ENCODE measurements at places on chromosomes 2 and 18.

- DNase-seq, result no peak
These were observed 134.2 kb downstream of the RIF1 start for GRCh38 chr2:151543876-151544275.

DNA sequence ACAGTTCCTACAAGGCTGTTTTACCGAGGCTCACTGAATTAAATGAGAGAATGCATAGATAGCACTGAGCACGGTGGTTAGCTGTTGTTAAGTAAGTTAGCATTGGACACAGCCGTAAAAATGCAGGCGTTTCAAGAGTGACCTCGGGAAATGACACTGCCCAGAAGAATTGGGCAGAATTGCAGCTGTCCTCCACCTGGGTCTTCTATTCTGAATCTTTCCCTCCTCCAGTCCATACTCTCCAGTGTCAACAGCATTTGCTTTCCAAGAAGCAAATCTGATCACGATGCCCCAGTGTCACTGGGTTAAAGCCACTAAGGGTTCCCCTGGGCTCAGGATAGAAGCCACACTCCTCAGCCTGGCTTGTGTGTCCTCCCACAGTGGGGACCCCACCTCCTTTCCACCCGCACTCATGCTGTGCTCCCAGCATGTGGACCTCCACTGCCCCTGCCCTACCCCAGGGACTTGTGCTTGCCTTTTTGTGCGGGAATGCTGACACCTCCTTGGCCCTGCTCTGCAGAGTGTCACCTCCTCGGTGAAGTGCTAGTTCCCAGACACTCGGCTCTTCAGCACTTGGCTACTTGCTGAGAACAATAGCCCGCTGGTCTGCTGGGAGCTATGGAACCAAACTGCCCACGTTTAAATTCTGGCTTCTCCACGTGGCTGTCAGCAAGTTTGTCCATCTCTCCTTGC is 135.0 kb downstream of the ANTXR1 start:
- no peak for DNase-seq

- no peak for DNase-seq
These were observed 291.2 kb downstream of the NEDD4L start for GRCh38 chr18:58335223-58335622.

DNA sequence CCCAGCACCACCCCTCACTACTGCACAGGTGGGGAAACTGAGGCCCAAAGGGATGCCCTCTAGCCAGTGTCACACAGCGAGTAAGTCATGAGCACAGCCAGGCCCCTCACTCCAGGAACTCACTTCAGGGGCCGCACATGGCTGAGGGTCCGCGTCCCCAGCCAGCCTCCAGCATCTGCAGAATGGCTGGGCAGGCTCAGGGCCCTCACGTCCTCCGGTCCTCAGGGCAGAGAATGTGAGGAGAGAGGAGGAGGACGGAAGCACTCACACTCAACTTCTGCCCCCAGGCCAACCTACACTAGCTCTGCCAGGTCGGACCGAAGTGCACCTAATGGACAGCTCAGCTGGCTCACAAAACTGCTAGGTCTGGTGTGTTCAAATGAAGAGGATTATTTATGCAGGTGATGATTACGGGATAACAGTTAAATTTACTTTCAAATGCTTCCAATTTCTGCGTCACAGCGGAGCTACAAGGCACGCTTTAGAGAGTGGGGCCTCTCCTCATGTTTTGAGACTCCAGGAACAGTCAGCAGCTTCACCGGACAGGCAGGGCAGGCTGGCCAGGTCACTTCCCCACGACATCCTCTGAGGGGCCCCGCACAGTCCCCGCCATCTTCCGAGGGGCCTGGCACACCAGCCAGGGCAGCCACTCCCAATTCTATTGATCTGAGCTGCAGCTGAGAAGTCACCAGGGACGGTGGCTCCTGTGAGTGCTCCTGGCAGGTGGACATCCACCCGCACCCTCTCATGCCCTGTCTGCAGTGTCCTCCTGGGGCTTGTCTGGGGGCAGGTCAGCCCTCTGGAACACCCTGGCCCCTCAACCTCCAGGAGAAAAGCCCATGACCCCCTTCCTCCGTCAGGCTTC is 26.5 kb downstream of the KIF1A start:
- no peak for DNase-seq

DNA sequence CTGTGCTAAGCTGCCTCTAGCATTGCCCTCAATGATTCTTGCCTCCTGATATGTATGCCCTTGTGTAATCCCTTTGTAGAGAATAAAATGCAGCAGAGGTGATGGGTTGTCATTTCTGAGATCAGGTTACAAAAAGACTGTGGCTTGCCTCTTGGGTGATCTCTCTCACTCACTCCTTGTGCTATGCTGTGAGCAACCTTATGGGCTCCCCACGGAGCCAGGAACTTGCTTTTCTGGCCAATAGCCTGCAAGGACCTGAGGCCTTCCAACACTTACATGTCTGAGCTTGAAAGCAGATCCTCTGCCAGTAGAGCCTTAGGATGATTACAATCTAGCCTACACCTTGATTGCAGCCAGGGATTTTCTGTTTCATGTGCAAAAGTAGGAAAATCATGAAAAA is 123.1 kb upstream of the XIRP2 start:
- no peak for DNase-seq

DNA sequence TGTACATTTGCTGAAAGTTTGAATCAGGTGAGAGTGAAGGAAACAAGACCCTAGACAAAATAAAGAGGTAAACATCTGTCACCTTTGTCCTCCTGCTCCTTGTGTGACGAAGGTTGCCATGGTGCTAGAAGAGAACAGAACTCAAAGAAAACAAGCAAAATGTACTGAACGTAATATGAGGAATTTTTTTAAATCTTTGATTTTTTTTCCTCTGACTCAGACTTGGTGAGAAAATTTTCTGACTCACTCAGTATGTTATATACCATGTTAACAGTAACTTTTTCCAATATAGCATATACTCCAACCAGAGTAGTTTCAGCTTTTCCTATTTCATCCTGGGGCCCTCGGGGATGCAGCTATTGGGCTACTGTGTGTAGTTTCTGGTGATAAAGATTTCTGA is 2114.6 kb upstream of the PIK3C3 start:
- no peak for DNase-seq

DNA sequence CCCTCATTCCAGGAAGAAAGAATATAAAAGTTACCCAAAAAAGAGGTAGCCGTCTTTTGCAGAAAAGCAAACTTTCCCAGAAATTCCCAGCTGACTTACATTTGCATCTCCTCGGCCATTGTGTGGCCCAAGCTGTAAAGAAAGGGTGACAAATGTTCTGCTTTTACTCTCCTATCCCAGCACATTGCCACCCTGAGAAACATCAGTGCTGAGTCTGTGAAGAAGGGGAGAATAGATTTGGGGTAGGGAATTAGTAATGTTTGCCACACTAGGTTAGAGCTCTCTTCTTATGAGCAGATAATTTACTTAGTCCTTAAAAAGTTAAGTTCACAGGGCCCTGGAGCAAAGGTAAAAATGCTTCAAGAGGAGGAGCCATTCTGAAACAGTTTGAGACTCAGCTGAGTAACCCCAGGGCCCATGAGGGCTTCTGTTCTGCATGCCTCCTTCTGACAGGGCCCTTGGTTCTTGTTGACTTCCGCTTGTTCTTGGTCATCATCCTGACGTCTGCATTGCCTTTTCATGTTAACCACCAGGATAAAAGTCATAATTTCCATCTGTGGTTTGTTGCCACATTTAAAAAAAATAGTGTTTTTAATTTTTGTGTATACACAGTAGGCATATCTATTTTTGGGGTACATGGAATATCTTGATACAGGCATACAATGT is 550.7 kb downstream of the RNF144A start:
- DNase-seq, result peak; percentile 12

GRCh38 chr2:217409949-217410680 is 550.3 kb upstream of the TNP1 start:
- no peak for DNase-seq

DNA sequence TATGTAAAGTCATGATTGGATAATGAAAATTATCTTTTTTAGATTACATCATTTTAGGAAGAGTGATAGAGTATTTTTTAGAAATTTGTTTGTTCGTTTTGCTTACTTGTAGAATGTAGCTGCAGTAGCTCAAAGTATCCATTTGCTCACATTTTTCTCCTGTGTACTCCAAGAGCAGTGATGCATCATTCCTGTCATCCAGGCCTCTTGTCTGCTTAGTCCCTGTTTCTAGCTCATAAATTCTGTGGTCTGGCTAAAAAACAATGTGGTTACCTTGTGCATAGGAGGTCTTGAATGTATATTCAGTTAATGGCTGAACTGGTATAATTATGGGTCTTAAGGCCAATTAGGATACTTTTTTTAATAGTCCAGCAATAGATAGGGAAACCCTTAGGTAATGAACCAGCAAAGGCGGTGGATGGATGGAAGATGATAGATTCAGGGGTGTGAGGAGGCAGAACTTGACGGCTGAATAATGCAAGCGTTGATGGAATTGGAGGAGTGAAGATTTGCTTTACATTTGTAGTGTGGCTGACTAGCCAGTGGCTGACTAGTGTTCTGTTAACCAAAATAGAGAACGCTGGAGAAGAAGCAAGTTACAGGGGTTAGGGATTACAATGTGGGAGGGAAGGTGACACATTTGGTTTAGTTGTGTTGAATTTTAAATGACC is 145.0 kb downstream of the ZNF407 start:
- no peak for DNase-seq

DNA sequence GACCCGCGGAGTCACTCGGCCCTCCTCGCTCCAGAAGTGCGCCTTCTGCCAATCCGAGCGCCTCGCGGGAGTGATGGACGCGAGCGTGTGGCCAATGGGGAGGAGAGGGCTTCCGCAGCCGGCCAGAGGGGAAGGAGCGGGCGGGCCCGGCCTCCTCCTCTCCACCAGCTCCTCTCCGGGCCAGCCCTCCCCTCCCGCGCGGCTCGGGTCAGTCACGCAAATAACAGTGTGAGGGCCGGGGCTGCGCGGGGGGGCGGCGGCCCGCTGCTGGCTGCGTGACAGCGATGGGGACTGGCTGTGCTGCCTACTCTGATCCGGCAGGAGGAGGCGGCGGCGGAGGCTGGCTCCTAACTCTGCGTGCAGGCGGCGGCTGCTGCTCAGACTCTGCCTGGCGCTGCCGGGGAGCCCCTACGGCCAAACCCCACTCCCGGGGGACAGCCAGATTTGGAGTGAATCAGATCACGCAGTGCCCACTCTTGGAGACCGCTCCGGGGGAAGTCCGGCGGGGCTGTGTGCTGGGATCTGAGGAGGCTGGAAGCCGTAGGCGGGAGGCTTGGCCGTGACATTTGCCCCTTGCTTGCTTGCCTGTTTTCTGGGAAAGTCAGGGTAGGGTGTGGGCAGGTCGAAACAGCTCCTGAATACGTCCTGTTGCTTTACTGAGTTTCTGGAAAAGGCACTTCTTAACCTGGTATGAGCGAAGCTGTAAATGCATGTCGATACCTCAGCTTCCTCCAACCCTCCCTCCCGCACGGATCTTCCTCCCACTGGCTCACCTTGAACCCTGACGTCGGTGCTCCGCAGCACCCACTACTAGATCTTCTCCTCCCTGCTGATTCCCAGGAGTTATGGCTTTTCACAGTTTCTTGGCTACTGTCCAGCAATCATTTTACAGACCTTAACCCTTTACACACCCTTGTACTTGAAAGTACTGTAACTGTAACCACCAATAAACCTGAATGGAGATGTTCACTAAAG is 97.9 kb upstream of the SERTAD2 start:
- peak; percentile 6 for DNase-seq

DNA sequence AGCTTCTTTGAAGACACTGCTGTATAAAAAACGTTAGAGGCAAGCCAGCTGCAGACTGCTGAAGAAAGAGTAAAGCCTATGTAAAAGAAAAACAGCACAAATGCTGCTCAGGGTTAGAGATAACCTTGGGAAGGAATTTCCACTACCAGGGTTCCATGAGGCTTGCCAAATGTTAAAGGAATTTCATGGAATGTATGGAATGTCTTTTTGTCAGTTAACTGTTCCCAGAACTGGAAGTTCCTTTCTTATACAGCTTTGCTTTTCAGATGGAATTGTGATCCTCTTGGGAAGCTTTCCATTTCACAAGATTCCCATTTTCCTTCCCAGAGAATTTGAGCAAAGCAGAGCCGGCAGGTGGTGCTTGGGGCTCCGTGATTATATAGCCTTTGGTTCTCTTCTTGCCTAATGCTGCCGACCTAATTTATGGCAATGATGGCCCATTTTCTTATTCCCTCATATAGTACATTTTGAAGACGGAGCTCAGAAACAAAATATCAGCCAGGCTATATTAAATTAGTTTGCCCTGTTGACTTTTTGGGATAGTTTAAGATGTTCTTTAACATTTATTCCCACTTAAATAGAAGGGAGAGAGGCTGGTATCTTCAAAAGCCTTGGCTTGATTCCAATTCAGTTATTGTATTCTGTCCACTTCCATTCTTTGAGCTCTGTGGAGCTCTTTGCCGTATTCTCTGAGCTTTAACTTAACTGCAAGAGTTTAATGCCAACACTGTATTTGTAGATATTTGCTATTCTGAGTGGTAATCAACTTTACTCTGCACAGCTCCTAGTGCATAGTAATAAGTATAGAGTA is 162.3 kb downstream of the PHLPP1 start:
- no peak for DNase-seq

- DNase-seq, result no peak
These were observed 24.8 kb downstream of the NCOA1 start for GRCh38 chr2:24515831-24516230.

- no peak for DNase-seq
These were observed 1018.9 kb upstream of the ZEB2 start for GRCh38 chr2:145538661-145539350.

- no peak for DNase-seq
These were observed 98.4 kb downstream of the CDK15 start for GRCh38 chr2:201904538-201905420.

DNA sequence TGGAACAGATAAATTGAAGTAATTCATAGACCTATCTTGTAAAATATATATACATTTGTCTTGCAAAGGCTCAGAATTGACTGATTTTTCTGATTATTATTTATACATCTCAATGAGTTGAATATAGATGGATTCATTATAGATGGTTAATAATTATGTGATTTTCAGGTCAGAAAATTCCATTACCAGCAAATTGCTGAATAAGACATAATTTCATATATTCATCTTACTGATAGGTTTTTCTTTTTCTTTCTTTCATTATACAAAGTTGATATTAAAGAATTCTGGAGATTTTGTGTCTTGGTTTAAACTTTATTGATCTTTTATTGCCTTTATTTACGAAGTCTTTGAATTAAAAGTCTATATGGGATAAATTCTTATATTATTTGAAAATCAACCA is 41.6 kb upstream of the SPAG16 start:
- no peak for DNase-seq

GRCh38 chr18:62186499-62186773 is 420 bp downstream of the PIGN start:
- no peak for DNase-seq

DNA sequence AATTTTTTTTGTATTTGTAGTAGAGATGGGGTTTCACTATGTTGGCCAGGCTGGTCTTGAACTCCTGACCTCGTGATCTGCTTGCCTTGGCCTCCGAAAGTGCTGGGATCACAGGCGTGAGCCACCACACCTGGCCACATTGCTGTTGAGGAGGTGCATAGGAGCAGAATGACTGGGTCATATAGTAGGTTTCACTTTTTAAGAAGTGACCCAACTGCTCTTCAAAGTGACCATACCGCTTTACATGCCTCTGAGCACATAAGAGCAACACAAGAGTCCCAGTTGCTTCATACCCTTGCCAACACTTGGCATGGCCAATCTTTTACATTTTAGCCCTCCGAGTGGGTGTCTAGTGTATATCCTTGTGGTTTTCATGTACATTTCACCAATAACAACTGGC is 28.9 kb downstream of the RRM2 start:
- DNase-seq, result no peak

GRCh38 chr2:30957591-30957990 is 150.3 kb upstream of the CAPN13 start:
- no peak for DNase-seq
